GM23338 (cell line): ENCODE measurements at places on chromosomes 3 and 15. TPM values are rescaled to one million over a fixed set of nuclear protein-coding genes. Genes with fewer than 3 reads are reported as not detected.

DNA sequence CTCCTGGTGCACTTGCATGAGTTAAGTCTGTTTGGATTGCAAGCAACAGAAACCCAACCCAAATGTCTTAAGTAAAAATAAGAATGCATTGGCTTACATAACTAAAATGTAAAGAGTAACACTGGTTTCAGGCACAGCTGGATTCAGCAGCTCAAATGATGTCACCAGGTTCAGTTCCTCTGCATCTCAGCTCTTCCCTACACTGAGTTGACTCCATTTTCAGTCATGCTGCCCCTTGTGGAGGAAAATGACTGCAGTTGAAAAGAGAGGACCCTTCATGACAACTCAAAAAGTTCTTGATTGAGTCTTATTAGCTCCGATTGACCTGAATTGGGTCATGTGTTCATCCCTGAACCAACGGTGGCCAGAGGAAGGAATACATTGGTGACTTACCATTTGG lies 138.5 kb upstream of the ABI3BP start:
- H3K27ac ChIP-seq: no peak overlapping the region
- H3K36me3 ChIP-seq: no peaks in the 10 kb centered on the region
- H3K27me3 ChIP-seq: no peaks in the 10 kb centered on the region
- no peak overlapping the region for H3K4me3 ChIP-seq

DNA sequence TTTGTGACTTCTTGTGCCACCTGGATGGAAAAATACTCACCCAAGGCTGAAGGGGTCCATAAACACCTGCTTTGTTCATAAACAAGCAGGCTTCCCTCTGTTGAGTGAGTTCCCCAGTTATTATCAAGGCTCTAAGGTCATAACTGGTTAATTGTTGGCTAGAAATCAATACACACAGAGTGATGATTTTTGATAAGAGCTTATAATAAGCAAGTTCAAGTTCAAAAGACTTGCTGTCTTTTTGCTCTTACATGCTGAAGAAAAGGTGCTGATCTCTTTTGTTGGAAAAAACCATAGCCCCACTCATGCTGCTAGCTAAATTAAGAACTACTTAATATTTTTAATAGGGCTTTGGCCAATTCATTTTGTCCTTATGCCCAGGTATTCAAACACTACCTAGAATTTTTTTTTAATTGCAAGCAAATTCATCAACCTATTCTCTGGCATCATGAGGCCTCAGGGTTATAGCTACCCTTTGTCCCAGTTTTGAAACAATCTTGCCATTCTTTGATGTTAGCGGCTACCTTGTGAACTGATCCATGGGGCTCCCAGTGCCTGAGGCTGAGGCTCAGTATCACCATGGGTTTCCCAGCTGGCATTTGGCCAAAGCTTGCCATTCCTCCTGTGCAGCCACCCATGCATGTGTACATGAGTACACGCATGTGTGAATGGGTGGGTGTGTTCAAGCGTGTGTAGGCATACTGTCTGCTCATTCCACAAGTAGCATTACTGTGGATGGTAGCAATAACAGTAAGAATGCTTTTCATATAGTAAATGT lies 127.6 kb upstream of the LPP start:
- peaks cover 5% of the 10 kb centered on the region; the same call in 1 of the 2 replicates for H3K4me1 ChIP-seq
- DNase-seq: no peak
- no peaks in the 10 kb centered on the region for H3K27me3 ChIP-seq
- no peak overlapping the region for H3K27ac ChIP-seq
- H3K4me3 ChIP-seq: no peak overlapping the region
- H3K36me3 ChIP-seq: no peaks in the 10 kb centered on the region

DNA sequence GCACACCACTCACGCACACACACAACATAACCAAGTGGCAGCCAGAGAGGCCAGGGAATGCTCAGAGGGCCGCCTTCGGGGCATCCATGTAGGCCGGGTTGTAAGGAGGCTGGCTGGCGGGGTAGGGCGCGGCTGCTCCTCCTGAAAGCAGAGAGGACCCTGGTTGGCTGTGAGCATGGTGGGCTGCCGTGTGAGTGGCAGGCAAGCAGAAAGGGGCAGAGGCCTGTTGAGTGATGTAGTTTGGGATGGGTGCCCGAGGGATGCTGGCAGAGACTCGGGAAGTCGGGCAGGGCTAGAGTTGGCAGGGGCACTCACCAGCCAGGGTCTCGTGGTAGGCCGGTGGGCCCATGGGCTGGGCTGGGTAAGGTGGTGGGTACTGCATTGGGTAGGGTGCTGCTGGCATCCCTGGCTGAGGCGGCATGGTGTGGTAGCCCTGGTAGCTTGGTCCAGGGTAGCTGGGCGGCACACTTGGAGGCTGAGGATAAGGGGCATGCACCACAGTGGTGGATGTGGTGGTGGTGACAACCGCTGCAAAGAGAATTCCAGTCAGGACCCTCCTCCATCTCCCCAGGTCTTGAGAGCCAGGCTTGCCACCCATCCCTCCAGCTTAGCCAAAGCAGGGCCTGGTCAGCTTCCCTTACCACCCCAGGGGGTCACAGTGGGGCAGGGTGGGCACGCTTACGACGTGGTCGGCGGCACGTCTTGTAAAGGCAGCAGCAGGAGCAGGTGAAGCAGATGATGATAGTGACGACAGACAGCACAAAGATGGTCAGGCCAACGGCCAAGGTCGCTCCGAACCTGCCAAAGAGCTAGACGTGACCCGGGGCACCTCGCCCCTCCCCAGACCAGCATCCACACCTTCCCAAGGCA lies 22.7 kb downstream of the ATRIP start:
- H3K36me3 ChIP-seq: peaks cover 9% of the 10 kb centered on the region; the same call in 1 of the 2 replicates
- H3K4me1 ChIP-seq: peaks cover 12% of the 10 kb centered on the region
- no peak overlapping the region for H3K4me3 ChIP-seq
- DNase-seq: no peak
- H3K27me3 ChIP-seq: no peaks in the 10 kb centered on the region
- no peak overlapping the region for H3K27ac ChIP-seq

The SPTSSB gene
- total RNA-seq: 33.0 and 33.5 TPM in 2 replicates

GRCh38 chr3:182636646-182637045 lies 156.7 kb upstream of the ATP11B start:
- no peak overlapping the region for H3K4me3 ChIP-seq
- DNase-seq: no peak
- H3K27ac ChIP-seq: no peak overlapping the region
- H3K27me3 ChIP-seq: no peaks in the 10 kb centered on the region
- no peaks in the 10 kb centered on the region for H3K36me3 ChIP-seq
- no peaks in the 10 kb centered on the region for H3K4me1 ChIP-seq

- H3K36me3 ChIP-seq: no peaks in the 10 kb centered on the region
- no peak overlapping the region for H3K27ac ChIP-seq
- H3K27me3 ChIP-seq: no peaks in the 10 kb centered on the region
- H3K4me3 ChIP-seq: no peak overlapping the region
- no peak for DNase-seq
- no peaks in the 10 kb centered on the region for H3K4me1 ChIP-seq
These were observed 227.5 kb downstream of the DTWD1 start for GRCh38 chr15:49848282-49848724.

- no peaks in the 10 kb centered on the region for H3K27me3 ChIP-seq
- no peak overlapping the region for H3K27ac ChIP-seq
- no peaks in the 10 kb centered on the region for H3K36me3 ChIP-seq
- H3K4me1 ChIP-seq: no peaks in the 10 kb centered on the region
These were observed 47.0 kb upstream of the PPIB start for GRCh38 chr15:64209680-64210334.

- peaks cover 41% of the 10 kb centered on the region for H3K36me3 ChIP-seq
- H3K4me1 ChIP-seq: no peaks in the 10 kb centered on the region
- H3K27me3 ChIP-seq: no peaks in the 10 kb centered on the region
- H3K4me3 ChIP-seq: no peak overlapping the region
These were observed 121.3 kb downstream of the LRIG1 start for GRCh38 chr3:66379565-66379964.

DNA sequence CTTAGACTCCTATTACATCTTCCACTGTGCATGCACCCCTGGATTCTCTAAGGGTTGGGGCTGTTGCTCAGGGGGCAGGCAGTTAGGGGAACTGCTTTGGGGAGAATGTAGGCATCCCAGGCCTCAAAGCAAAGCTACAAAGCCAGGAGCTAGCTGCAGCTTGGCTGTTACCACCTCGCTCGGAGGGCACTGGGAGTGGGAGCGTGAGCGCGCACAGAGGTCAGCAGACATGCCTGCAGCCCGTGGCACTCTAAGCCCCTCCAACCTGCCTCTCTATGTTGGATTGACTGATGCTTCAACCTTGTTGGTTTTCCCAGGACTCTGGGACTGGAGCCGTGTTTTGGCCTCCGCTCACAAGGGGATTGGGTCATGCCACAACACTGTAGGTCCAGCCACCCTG lies 69.8 kb downstream of the CPN2 start:
- H3K27ac ChIP-seq: no peak overlapping the region
- H3K27me3 ChIP-seq: no peaks in the 10 kb centered on the region
- peaks cover 13% of the 10 kb centered on the region for H3K4me1 ChIP-seq
- DNase-seq: no peak
- H3K4me3 ChIP-seq: no peak overlapping the region

DNA sequence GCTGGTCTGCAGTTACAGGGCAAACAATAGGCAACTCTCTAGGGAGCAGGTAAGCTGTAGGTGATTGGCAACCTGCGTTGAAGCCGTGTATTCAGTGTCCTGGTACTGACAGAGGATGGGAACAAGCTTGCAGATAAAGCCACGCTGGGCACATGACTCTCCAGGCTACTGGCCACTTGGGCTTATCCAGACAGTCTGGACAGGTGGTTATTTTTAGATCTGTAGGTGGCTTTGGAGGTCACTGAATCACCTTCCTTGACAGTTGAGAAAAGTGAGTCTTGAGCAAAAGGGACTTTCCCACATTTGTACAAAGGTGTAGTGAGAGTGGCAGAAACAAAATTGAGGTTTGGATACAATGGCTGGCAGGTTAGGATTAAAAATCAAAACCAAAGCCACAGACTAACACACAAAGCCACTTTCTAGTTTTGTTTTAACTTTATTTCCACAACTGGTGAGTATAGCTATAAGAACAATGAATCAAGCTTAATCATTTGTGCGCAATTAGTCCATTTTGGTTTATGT lies 22.3 kb upstream of the IL1RAP start:
- H3K27ac ChIP-seq: no peak overlapping the region
- no peak for DNase-seq
- no peaks in the 10 kb centered on the region for H3K36me3 ChIP-seq
- no peak overlapping the region for H3K4me3 ChIP-seq

GRCh38 chr3:127172781-127173515 lies 20.0 kb upstream of the PRR23E start:
- no peaks in the 10 kb centered on the region for H3K4me1 ChIP-seq
- DNase-seq: peak; percentile 16
- H3K27me3 ChIP-seq: no peaks in the 10 kb centered on the region
- no peak overlapping the region for H3K27ac ChIP-seq

- no peaks in the 10 kb centered on the region for H3K4me1 ChIP-seq
- no peaks in the 10 kb centered on the region for H3K27me3 ChIP-seq
- DNase-seq: peak; percentile 65
- no peaks in the 10 kb centered on the region for H3K36me3 ChIP-seq
- H3K4me3 ChIP-seq: no peak overlapping the region
- H3K27ac ChIP-seq: no peak overlapping the region
These were observed 10.6 kb upstream of the SFMBT1 start for GRCh38 chr3:53056442-53056841.

- H3K4me3 ChIP-seq: no peak overlapping the region
- no peak for DNase-seq
- no peak overlapping the region for H3K27ac ChIP-seq
- H3K36me3 ChIP-seq: no peaks in the 10 kb centered on the region
- no peaks in the 10 kb centered on the region for H3K27me3 ChIP-seq
These were observed 31.1 kb downstream of the ADAMTS17 start for GRCh38 chr15:100310513-100311153.

- H3K27me3 ChIP-seq: no peaks in the 10 kb centered on the region
- no peak overlapping the region for H3K27ac ChIP-seq
- no peaks in the 10 kb centered on the region; the same call in 1 of the 2 replicates for H3K36me3 ChIP-seq
- H3K4me3 ChIP-seq: no peak overlapping the region
- H3K4me1 ChIP-seq: no peaks in the 10 kb centered on the region
These were observed 471.5 kb upstream of the AGTR1 start for GRCh38 chr3:148226246-148226645.

DNA sequence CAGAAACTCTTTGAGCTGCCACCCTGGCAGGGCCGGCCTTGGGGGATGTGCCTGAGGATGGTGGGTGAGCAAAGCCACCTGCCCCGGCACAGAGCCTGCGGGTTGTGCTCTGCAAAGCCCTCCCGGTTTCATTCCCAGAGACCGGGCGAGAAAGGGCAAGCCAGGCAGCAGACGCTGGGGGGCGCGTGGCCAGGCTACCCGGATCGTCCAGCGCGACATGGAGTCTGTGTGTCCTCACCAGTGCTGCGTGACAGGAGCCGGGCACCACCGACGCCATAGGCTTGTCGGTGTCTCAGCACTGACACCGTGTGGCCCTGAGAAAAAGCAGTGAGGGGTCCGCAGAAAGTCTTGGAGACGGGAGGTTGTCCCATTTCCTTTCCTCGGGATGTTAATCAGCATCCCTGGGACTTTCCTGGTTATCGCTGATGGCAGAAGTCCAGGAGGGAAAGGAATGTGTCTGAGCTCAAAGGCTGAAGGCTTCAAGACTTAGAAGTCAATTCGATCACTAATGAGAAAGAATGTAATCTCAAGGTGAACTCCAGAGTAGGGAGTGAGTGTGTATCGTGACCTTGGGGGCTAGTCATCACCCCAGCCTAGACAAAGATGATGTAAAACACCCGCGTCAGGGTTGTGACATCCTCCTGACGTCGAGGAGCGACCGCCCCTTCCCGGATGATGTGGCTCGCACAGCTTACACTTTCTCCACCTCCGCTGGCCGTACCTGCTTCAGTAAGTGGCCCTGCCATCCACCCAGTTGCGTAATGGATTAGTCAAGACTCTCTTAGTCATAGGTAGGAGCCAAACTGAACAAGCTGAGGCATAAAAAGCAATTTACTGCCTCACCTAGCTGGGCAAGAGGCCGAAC lies 36.3 kb upstream of the PLA2G4E start:
- H3K36me3 ChIP-seq: no peaks in the 10 kb centered on the region
- H3K27me3 ChIP-seq: no peaks in the 10 kb centered on the region
- no peaks in the 10 kb centered on the region for H3K4me1 ChIP-seq
- H3K4me3 ChIP-seq: peak overlapping the region; percentile 46
- peak; percentile 95 for DNase-seq

DNA sequence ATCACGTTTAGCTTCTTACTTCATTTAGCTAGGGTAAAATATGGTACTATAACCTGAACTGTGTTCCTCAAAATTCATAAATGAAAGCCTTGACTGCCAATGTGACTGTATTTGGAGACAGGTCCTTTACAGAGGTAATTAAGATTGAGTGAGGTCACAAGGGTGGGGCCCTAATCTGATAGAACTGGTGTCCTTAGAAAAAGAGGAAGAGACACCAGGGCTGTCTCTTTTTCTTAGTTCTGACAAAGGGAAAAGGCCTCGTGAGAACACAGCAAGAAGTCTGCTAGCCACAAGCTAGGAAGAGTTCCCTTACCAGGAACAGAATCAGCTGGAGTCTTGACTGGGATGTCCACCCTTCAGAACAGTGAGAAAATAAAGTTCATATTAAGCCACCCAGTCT lies 162.7 kb downstream of the GMNC start:
- no peaks in the 10 kb centered on the region; the same call in 1 of the 2 replicates for H3K4me1 ChIP-seq
- H3K27me3 ChIP-seq: no peaks in the 10 kb centered on the region
